ENCODE measurements at places on chromosomes 3 and 15. TPM values are rescaled to one million over a fixed set of nuclear protein-coding genes. Genes with fewer than 3 reads are reported as not detected.

Gene PRSS50
- total RNA-seq = not detected

DNA sequence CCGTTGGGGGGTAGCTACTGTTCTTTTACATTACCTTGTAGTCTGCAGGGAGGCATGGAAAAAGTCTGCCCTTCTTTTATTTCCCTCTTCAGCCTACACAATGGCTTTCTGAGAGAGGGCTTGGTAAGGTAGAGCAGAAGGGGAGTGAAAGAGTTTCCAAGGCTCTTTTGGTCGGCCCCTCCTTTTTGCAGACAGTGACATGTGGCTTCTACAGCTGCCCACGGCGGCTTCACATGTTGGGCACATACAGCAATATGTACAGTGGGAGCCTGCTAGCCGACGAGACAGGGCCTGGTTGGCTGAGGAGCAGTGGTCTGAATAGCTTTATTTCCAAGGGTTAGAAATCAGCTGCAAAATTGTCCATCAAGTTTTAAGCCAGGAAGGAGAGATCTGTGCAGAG, 4.0 kb downstream of the INAFM2 start:
- no peak for DNase-seq

DNA sequence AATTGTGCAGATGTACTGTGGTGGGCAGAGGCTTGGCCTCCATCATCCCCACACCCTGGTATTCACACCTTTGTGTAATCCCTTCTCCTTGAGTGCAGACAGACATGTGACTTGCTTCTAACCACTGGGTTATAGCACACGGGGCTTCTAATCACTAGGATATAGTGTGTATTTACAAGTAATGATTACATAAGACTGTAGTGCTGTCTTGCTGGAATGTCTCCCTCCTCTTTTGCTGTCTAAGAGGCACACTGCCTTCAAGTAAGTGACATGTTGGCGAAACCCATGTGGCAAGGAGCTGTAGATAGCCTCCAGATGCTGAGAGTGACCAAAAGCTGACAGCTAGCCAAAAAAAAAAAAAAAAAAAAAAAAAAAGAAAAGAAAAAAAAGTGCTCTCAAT, 542.7 kb upstream of the MDFIC2 start:
- peak; percentile 66 for DNase-seq

- DNase-seq = no peak
Measured at GRCh38 chr3:161291191-161291901, 70.2 kb downstream of the NMD3 start.

DNA sequence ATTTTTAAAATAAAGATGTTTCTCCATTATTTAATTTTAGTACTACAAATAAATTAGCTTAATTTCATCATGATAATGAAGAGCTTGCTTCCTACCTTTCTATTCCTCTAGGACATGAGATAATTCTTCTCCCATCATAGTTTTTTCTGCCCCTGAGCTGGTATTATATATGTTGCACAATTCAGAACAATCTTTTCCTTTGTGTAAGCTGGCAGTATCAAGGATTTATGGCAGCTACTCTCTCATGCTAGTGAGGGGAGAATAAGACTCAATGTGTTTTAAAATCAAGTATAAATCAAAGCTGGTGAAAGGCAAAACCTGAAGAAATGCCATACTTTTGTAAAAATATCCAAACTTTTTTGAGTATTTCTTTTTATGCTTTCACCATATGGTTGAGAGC, 1405.3 kb downstream of the SI start:
- no peak for DNase-seq

GRCh38 chr3:150410311-150411105, 2.4 kb downstream of the TSC22D2 start:
- DNase-seq = peak; percentile 45

- DNase-seq = no peak
Measured at GRCh38 chr3:53231532-53232511, 24.0 kb downstream of the TKT start.

- DNase-seq = no peak
Measured at GRCh38 chr3:128563439-128563838, 70.4 kb upstream of the GATA2 start.
